ENCODE measurements at places on chromosomes 2 and 18. TPM values are rescaled to one million over a fixed set of nuclear protein-coding genes. Genes with fewer than 3 reads are reported as not detected.

Gene SERPINB11
- not detected for total RNA-seq

Gene COL6A3
- 258 TPM for total RNA-seq

Gene LAMA3
- total RNA-seq, result 25.5 TPM

- no peak for DNase-seq
Measured at GRCh38 chr2:134319596-134320254, 65.9 kb downstream of the MGAT5 start.

GRCh38 chr2:199443589-199444130 is 14.1 kb downstream of the SATB2 start:
- no peak for DNase-seq

DNA sequence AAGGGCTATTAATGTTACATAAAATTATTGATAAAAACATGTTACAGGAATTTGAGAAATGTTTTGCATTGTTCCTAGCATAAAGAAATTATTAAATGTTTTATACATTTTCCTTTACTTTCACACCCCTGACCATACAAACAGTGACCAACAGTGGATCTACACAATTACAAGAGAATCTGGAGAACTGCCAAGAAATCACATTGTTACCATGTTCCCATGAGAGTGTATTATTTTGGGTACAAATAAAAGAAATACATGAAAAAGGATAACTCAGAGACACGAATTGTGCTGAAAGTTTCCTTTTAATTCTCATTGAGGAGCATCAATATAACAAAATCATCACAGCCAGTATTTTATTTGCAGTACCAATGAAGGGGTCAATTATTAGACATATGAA is 150.1 kb downstream of the WDPCP start:
- no peak for DNase-seq

DNA sequence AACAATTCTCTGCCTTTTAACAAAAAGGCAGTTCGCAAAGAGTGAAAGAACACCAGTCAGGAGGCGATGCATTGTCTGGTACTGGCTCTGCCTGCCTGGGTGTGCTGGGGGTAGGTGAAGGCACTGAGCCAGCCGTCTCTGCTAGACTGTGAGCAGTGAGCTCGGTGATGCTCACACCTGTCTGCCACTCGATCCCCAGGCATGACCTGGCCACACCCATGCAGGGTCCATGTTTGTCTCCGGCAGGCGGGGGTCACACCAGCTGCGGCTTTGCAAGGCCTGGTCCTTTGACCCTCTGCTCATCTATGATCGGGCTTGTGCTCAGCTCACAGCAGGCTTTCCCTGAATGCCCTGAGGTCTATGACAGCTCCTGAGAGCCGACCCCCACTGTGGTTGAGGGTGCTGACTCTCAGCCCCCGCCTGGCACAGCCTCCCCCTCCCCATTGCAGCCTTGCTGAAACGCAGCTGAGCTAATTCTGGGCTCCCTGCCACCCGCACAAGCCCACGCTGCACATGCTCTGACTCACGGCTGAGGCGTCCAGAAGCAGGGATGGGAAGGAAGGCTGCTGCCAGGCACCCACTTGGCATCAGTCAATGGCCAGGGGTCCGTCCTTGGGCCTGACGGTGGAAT is 23.7 kb downstream of the CRACDL start:
- DNase-seq, result peak; percentile 58

DNA sequence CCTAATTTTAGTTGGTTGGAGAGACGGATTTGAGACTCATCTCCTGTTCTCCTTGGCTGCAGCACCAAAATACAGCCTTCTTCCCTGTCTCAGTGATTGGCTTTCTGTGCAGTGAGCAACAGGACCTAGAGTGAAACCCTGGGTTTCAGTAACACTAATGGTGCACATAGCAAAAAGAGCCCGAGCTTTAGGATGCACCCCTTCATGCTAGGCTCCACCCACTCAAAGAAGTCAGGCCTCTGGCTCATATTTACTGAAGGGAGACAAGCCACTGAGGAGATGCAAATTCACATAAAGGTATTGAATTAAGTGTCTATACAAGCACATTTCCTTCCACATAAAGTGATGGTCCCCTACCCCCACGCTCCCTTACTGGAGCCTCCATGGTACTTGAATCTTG is 131.9 kb upstream of the CHAC2 start:
- DNase-seq, result no peak

DNA sequence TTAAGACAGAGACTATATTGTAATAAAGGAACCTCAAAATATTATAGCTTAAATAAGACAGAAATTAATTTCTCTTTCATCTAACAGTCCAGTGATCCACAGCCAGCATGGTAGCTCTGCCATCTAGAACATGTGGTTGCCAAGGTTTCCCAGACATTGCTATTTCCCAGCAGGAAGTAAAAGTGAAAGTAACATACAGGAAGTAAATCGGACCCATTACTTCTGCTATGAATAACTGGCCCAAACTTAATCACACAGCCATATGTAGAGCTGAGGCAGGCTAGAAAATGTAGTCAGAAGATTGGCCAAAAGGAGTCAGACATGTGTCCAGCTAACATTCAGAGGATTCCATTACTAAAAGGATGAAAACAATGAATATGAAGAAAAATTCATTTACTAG is 71.0 kb downstream of the NOL4 start:
- DNase-seq, result no peak
